ENCODE measurements at places on chromosomes 7 and 10.

- no peak for DNase-seq
- H3K27ac ChIP-seq, result no peak overlapping the region
- no peaks in the 10 kb centered on the region for H3K36me3 ChIP-seq
- H3K27me3 ChIP-seq, result peaks cover 10% of the 10 kb centered on the region
- peaks cover 9% of the 10 kb centered on the region for H3K4me1 ChIP-seq
These were observed 3.2 kb upstream of the NCOA4 start for GRCh38 chr10:46033602-46034011.

GRCh38 chr7:99380032-99380822 is 5.7 kb downstream of the ARPC1B start:
- DNase-seq, result peak; percentile 55
- no peaks in the 10 kb centered on the region for H3K27me3 ChIP-seq
- peaks cover 36% of the 10 kb centered on the region for H3K4me1 ChIP-seq
- H3K4me3 ChIP-seq, result peak overlapping the region; percentile 80

GRCh38 chr10:98308669-98309365 is 40.8 kb upstream of the LOXL4 start:
- no peak for DNase-seq
- peaks cover 20% of the 10 kb centered on the region for H3K27me3 ChIP-seq
- no peak overlapping the region for H3K27ac ChIP-seq
- no peak overlapping the region for H3K4me3 ChIP-seq

GRCh38 chr7:149310113-149310836 is 48.3 kb downstream of the ZNF783 start:
- H3K4me3 ChIP-seq, result no peak overlapping the region
- H3K36me3 ChIP-seq, result no peaks in the 10 kb centered on the region
- no peak overlapping the region for H3K27ac ChIP-seq
- H3K27me3 ChIP-seq, result peaks cover 3% of the 10 kb centered on the region

DNA sequence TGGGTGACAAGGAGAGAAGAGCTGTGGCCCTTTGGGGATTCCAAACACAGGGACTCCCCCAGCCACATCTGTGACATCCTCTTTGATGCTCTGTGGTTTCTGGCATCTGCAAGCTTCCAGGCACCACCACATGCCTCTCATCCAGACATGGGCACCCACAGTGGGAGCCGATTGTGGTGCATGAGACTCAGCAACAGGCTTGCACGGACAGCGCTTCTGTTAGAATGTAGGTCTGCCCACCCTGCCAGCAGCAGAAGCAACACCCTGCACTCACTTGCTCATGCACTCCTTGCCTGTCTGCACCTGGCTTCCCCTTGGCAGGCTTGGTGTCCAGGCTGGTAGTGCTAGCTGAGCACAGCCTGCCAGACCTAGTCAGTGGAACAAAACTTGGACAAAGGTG is 735.0 kb upstream of the ZWINT start:
- no peaks in the 10 kb centered on the region for H3K36me3 ChIP-seq
- H3K4me1 ChIP-seq, result peaks cover 2% of the 10 kb centered on the region
- H3K4me3 ChIP-seq, result no peak overlapping the region
- DNase-seq, result no peak
- no peaks in the 10 kb centered on the region for H3K27me3 ChIP-seq

- no peak overlapping the region for H3K4me3 ChIP-seq
- H3K27me3 ChIP-seq, result no peaks in the 10 kb centered on the region
- no peak overlapping the region for H3K27ac ChIP-seq
- no peaks in the 10 kb centered on the region for H3K4me1 ChIP-seq
These were observed 163.1 kb downstream of the ZNF438 start for GRCh38 chr10:30868611-30869010.

DNA sequence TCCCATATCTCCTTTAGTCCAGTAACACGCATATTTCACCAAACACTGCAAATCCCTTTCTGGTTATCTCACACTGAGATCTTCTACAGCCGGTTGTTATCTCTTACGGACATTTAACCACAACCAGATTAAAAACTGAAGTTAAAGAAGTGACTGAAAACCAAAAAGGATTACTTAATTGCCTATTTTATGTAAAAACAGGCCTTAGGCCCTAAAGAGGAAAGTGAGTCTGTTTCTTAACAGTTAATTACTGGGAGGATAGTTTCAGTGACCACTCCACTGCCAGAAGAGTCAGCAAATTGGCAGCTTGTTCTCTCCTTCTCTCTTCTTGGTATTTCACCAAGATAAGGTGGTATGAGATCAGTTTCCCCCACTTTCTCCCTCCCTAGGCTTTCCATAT is 161.9 kb upstream of the MEOX2 start:
- no peaks in the 10 kb centered on the region for H3K36me3 ChIP-seq
- H3K27ac ChIP-seq, result no peak overlapping the region
- H3K4me3 ChIP-seq, result no peak overlapping the region
- H3K4me1 ChIP-seq, result no peaks in the 10 kb centered on the region
- H3K27me3 ChIP-seq, result no peaks in the 10 kb centered on the region

GRCh38 chr10:123633106-123633505 is 33.0 kb upstream of the GPR26 start:
- no peak for DNase-seq
- no peak overlapping the region for H3K27ac ChIP-seq
- no peaks in the 10 kb centered on the region for H3K36me3 ChIP-seq
- H3K4me3 ChIP-seq, result no peak overlapping the region
- no peaks in the 10 kb centered on the region for H3K4me1 ChIP-seq
- H3K27me3 ChIP-seq, result peaks cover 12% of the 10 kb centered on the region

- H3K4me3 ChIP-seq, result no peak overlapping the region
- H3K27me3 ChIP-seq, result no peaks in the 10 kb centered on the region
- no peak for DNase-seq
These were observed 180.8 kb upstream of the CACNA2D1 start for GRCh38 chr7:82624337-82624736.

GRCh38 chr10:28274475-28274874 is 28.4 kb downstream of the MPP7 start:
- no peak for DNase-seq
- no peak overlapping the region for H3K4me3 ChIP-seq
- no peaks in the 10 kb centered on the region for H3K27me3 ChIP-seq
- no peaks in the 10 kb centered on the region for H3K36me3 ChIP-seq

DNA sequence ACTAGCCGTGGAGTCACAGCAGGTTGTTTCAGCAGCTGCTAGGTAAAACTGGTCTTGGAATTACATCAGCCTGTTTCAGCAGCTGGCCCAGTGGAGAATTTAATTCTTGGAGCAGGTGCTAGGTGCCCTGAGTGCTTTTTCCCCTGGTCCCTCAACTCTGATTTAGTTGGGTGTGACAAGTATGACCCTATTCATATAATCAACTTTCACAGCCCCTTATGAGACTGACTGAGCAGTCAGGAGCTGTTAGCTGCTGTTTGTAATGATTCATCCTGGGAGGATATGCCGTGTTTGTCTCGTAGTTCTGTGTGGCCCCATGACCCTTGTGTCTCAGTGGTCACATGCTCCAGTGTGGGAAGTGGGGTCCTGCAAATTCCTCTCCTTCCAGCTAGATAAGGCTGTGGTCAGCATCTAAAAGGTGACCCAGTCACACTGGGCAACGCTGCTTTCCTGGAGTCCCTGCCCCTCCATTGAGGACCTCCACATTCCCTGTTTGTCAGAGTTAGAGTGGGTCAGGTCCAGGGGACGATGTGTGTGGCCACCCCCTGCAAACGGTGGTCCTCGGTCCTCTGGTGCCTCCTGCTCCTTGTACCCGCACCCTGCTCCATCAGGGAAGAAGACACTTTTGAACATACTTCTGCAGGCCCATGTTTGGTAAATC is 28.3 kb downstream of the TBATA start:
- H3K27me3 ChIP-seq, result peaks cover 11% of the 10 kb centered on the region
- H3K27ac ChIP-seq, result no peak overlapping the region
- H3K4me3 ChIP-seq, result no peak overlapping the region
- no peak for DNase-seq

- DNase-seq, result no peak
- no peak overlapping the region for H3K27ac ChIP-seq
- peaks cover 3% of the 10 kb centered on the region for H3K4me1 ChIP-seq
- H3K4me3 ChIP-seq, result peak overlapping the region; percentile 29
- H3K36me3 ChIP-seq, result peaks cover 12% of the 10 kb centered on the region
These were observed 29.7 kb downstream of the AGAP3 start for GRCh38 chr7:151115836-151116418.

DNA sequence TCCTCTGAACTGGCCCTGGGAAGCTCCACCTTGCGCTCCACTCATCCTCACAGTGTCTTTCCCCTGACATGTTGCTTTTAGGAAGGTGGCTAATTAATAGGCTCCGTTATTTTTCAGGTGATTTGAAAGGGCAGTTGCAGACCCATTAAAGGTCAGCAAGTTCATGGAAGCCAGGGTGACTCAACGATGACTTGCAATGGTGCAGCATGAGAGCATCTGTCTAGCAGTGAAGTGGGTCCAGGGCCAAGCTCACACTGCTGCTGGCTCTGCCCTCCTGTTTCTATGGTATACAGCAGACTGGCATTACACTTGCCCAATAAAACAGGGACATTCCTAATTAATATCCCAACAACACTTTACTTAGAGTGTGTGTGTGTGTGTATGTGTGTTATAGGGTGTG is 68.8 kb upstream of the WDR11 start:
- H3K27me3 ChIP-seq, result peaks cover 6% of the 10 kb centered on the region
- H3K4me1 ChIP-seq, result no peaks in the 10 kb centered on the region
- H3K27ac ChIP-seq, result no peak overlapping the region
- H3K36me3 ChIP-seq, result no peaks in the 10 kb centered on the region
- DNase-seq, result no peak

DNA sequence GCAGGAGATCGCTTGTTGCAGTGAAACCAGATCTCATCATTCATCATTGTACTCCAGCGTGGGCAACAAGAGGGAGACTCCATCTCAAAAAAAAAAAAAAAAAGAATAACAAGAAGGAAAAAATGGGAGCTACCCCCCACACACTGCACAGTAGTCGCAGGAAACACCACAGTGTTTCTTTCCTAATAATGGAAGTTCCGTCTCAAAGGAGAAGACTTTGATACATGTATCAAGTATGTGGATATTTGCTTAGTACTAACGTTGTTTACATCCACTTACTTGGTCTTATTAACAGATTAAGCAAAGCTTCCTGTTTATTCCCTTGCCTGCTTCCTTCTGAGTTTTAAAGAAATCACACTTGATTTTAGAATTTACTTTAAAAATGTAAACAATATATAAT is 22.2 kb downstream of the YAE1 start:
- no peaks in the 10 kb centered on the region for H3K27me3 ChIP-seq
- H3K36me3 ChIP-seq, result no peaks in the 10 kb centered on the region
- no peak overlapping the region for H3K27ac ChIP-seq
- no peak overlapping the region for H3K4me3 ChIP-seq
- no peak for DNase-seq

DNA sequence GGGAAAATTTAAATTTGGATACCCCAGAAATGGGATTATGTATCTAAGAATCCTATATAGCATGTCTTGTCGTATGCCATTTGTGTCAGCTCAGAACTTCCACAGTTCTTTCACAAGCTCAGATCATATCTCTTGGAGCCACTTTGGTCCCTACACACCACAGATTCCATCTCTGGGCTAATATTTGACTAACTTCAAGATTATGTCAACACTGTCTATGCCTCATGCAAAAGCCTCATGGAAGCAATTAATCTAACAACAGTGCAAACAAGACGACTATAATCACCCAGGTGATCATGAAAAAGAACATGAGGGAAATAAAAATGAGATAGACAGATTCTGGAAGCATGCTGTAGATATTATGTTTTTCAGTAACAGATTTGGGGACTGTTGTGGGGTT is 189.1 kb downstream of the LRRTM3 start:
- no peak for DNase-seq
- no peaks in the 10 kb centered on the region for H3K27me3 ChIP-seq
- no peaks in the 10 kb centered on the region for H3K36me3 ChIP-seq
- no peak overlapping the region for H3K4me3 ChIP-seq

DNA sequence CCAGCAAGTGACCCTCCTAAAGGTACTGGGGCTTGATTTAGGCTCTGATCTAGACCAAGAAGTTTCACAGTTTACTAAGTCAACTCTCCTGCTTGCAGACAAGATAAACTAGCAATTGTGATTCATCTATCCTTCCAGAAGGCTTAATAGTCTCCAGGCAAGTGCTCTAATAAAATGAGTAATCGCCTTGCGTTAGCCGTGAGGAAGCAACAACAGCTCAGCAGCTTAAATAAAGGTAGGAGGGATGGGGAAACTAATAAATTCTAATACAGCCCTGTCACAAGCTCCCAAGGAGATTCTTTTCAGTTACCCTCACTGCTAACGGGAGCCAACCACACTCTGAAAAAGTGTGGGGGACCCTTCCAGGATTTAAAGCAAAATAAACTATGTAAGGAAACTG is 48.4 kb downstream of the FRMD4A start:
- peaks cover 11% of the 10 kb centered on the region for H3K27me3 ChIP-seq
- H3K36me3 ChIP-seq, result no peaks in the 10 kb centered on the region
- H3K4me1 ChIP-seq, result no peaks in the 10 kb centered on the region
- no peak overlapping the region for H3K4me3 ChIP-seq
- no peak overlapping the region for H3K27ac ChIP-seq
- no peak for DNase-seq

- no peak overlapping the region for H3K27ac ChIP-seq
- H3K36me3 ChIP-seq, result no peaks in the 10 kb centered on the region
- peaks cover 8% of the 10 kb centered on the region for H3K27me3 ChIP-seq
- DNase-seq, result no peak
These were observed 322.7 kb downstream of the LHFPL3 start for GRCh38 chr7:104650991-104651640.

- no peak for DNase-seq
- peaks cover 26% of the 10 kb centered on the region for H3K36me3 ChIP-seq
- H3K4me3 ChIP-seq, result no peak overlapping the region
- H3K27ac ChIP-seq, result peak overlapping the region; percentile 38
These were observed 255.3 kb downstream of the CELF2 start for GRCh38 chr10:11272915-11273389.

DNA sequence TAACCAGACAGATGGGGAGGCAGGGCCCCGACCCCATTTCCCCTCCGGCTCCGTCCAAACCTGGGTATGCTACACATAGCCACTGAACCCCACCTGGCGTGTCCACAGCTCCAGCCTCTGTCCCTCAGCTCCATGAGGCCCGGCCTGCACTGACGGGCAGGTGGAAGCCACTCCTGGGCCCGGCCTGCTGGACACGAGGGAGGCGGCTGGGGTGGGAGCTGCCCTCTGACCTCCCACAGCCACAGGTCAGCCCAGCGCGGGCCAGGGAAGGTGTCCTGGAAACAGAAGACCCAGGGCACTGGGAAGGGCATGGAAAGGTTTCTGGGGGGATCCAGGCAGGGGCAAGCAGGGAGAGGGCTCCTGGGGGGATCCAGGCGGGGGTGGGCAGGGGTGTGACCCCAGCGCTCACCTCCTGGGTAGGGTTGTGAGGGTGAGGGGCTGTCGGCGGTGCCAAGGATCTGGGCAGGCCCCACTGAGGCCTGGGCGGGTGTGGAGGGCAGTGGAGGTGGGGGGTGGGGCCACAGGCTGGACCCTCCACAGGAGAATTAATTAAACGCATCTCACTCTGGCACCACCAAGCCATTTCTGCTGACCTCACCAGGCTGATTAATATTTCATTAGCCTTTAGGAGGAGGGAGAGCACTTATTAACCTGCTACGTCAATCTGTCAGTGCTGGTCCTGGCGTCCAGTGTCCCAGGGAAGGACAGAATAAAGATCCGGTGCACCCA is 108.9 kb downstream of the UNCX start:
- H3K4me3 ChIP-seq, result no peak overlapping the region
- H3K27ac ChIP-seq, result no peak overlapping the region
- no peaks in the 10 kb centered on the region for H3K4me1 ChIP-seq
